ENCODE measurements at places on chromosomes 12 and 14.

- DNase-seq, result no peak
Measured at GRCh38 chr14:90613453-90613852, 202.8 kb downstream of the TTC7B start.

DNA sequence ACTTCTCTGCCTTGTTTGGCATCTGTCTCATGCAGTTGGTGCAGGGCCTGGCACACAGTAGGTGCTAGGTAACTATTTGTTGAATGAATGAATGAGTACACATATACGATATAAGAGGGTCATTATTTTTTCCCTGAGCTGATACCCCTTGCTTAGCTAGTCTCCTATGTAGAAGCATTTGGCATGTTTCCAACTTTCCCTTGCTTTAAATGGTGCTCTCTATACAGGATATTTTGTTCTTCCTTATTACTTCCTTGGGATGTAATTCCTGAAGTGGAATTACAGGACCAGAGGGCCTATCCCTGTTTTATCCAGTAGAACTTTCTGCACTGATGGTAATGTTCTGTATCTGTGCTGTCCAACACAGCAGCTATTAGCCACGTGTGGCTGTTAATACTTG is 250.1 kb upstream of the PWP1 start:
- no peak for DNase-seq

DNA sequence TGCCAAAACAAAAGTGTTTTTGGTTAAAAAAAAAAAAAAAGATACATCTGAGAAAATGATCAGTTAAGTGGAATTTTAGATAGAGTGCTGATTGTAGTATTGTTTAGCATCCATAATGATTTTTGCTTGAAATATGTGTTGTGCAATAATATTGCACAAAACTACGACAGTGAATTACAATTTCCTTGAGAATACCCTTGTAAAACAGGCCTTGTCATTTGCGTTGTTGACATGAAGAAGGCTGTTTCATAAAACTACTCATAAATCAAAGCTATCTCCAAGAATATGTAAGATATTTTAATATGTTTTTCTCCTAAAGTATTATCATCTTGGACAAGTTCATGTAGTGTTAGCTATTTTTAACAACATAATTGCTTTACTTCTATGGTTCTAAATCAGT is 1077.0 kb downstream of the LRFN5 start:
- no peak for DNase-seq

- DNase-seq, result no peak
Measured at GRCh38 chr12:22409377-22410164, 75.1 kb upstream of the ST8SIA1 start.

GRCh38 chr14:23538785-23539184 is 12.8 kb downstream of the ZFHX2 start:
- no peak for DNase-seq

DNA sequence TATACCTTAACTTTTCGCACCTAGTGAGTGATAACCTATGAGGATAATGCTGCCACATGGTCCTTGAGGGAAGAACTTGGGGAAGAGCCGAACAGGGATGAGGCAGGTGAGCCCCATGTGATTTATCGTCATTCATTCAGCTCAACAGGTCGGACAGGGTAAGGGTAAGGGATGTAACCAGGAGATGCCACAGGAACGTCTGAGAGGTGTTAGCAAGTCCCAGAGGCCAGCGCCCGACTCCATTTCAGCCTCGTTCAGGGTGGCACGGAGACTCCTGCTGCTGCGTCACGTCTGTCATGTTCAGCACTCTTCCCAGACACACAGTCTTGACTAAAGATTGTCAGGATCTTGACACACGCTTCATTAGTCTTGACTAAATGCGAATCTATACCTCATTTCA is 23.4 kb upstream of the TIGAR start:
- no peak for DNase-seq

- DNase-seq, result no peak
Measured at GRCh38 chr12:34606749-34607519, 584.6 kb downstream of the ALG10 start.

All from inflammatory macrophage treated with lipopolysaccharide for 1 hour (primary cell).